ENCODE measurements at places on chromosomes 7 and 10.
A peak's percentile ranks its signal among the peaks of the same experiment; 100 is the strongest.

DNA sequence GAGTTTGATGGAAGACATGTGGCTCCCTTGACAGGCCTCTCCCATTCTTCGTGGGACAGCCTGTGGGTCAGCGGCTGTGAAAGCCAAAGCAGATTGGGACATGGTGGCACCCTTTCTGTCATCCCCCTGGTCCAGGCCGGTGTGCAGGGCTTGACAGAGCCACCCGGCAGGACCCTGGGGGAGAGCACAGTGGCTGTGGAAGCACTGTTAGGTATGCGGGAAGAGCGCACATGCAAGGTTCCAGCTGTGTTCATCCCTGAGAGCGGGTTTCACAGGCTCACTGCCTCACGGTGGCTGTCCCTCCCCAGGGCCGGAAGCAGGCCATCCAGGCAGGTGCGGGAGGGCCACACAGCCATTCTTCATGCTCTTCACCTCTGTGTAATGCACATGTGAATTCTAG lies 29.8 kb downstream of the SHH start:
- no peak for DNase-seq

- DNase-seq = no peak
These were observed 26.9 kb downstream of the PPP1R3C start for GRCh38 chr10:91605968-91606367.

- no peak for DNase-seq
These were observed 77.2 kb upstream of the PLXNA4 start for GRCh38 chr7:132653366-132653930.

DNA sequence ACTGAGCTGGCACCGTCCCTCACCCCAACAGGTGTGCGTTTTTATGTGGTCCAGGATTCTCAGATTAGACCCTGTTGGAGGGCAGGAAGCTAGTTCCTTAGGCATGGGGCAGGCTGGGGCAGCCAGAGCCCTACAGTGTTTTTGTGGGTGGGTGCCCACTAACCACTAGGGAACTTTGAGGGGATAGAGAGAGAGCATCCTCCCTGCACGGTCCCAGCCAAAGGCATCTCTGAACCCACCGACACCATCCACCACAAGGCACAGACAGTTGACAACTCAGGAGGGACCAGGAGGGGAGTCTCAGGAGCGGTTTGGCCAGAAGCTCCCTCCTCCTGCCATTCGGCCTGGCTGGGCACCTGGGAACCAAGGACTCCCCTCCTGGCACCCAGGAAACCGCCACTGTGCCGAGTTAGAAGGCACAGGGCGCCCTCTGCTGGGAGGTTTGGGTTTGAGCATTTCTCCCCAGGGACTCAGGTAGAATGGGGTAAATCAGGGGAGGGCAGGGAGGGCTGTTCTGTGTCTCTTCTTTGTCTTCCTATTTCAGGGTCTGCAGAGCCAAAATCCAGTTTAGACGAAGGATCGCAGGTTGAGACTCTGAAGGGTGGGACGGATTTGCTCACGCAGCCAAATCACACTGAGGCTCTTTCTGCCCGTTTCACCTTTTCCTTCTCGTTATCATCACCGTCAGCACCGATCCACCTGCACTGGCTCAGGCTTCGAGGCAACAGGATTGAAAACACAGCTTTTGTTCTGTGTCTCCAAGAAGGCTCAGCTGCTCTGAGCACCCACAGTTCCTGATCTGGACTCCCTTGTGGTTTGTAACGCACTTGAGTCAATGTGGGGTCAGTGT lies 84.8 kb upstream of the COL13A1 start:
- DNase-seq = no peak

DNA sequence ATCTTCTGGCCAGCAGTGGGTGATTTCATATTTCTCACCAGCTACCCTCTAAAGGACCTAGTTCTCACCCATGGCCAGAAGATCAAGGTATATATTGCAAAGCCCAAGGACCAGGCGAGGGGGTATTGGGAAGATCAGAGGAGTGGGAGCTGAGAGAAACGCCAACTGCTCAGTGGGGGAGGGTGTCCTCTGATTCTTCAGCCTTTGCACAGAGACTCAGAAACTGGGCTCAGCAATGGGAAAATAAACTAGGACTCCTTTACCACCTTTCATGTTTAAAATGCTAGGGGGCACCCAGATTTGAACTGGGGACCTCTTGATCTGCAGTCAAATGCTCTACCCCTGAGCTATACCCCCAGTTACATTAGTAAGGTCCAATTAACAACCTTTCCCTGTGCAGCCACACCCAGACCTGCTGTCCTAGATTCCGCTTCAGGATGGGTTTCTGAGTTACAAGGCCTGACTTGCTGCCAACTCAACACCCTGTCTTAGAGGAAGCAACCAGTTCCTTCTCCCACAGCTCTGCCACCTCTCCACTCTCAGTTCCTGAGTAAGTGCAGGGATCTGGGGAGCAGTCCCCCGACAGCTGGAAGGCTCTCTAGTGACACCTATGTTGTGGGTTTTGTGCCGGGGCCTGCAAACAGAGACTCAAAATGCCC lies 93.5 kb downstream of the ZNF783 start:
- DNase-seq = no peak

GRCh38 chr7:139798221-139798620 lies 20.4 kb upstream of the HIPK2 start:
- DNase-seq = peak; percentile 22

DNA sequence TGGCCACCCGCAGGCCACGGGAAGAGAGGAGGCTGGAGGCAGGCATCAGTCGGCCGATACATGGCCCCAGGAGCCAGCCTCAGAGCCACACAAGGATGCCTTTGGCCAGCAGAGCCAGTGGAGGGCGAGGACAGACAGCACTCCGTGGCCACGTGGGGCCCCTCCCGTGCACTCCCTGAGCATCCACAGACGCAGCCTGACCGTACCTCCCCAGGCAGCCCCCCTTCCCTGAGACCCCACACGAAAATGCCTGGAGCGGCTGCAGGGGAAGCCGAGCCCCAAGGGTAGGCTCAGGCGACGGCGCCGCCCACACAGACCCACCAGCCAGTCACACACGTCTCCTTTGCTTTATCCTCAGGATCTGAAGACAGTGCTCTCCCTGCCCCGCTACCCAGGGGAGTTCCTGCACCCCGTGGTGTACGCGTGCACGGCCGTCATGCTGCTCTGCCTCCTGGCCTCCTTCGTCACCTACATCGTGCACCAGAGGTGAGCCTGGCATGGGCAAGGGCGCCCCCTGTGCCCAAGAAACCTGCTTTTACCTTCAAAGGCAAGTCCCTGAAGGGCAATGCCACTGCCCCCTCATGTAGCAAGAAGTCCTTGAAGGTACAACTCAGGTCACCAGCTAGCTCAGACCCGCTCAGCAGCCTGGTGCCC lies 9.0 kb downstream of the ADGRA1 start:
- no peak for DNase-seq

DNA sequence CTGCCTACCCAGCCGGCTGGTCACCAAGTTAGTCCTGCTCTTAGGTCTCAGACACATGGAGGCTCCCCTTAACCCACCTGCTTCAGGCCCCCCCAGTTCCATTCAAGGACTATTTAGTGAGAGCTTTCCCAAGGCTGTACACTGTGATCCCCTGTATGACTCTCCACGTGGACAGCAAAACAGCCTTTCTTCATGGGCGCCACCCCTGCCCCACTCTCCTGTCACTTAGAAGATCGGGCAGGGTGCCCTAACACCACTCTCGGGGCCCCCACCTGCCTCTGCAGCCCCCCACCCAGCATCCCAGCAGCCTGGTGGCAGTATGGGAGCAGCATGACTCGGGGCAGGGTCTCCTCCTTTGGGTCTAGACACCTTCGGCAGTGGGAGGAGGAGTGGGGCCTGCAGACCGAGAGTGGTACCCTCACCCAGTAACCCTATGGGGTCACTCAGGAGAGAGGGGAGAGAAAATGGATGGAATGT lies 116.6 kb downstream of the PTPN20 start:
- DNase-seq = no peak

DNA sequence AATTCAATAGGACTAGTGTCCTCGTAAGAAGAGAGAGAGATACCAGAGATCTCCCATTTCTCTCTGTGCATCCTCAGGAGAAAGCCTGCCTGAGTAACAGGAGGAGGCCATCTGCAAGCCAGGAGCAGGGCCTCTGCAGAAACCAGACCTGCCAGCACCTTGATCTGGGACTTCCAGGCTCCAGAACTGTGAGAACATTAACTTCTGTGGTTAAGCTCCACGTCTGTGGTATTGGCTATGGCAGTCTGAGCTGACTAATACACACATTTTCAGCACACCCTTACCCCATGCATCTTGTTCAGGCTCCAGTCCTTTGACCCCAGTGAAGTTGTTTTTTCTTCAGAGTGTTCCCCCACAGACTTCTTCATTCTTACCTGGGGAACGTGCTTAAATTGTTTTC lies 3.1 kb upstream of the CRTAC1 start:
- no peak for DNase-seq

DNA sequence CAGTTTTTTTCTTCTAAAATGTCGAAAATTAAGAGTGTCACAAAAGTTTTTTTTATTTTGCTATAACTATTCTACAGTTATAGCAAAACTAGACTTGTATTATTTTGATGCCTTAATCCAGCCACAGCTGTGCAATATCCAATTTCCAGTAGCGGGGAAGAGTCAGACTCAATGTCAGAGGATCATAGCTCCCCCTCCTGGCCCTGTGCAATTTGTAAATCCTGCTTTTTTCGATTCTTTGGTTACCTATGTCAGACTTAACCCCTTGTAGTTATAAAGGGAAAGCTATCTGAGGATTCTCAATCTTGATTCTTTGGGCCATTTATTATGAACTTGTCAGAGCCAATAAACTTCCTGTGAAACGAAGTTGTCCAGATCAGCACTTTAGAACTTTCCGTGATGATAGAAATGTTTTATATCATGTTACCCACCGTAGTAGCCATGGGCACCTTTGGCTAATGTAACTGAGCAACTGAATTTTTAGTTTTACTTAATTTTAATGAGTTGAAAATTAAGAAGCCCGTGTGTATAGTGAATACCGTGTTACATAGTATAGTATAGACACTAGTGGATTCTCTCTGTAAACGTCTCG lies 87.7 kb upstream of the PRKCQ start:
- DNase-seq = peak; percentile 24
